ENCODE measurements at places on chromosomes 12 and 14. TPM values are rescaled to one million over a fixed set of nuclear protein-coding genes. Genes with fewer than 3 reads are reported as not detected.

Gene ZBTB39
- total RNA-seq, result 6.5 TPM

Gene BICDL1
- total RNA-seq, result 1.7 TPM

DNA sequence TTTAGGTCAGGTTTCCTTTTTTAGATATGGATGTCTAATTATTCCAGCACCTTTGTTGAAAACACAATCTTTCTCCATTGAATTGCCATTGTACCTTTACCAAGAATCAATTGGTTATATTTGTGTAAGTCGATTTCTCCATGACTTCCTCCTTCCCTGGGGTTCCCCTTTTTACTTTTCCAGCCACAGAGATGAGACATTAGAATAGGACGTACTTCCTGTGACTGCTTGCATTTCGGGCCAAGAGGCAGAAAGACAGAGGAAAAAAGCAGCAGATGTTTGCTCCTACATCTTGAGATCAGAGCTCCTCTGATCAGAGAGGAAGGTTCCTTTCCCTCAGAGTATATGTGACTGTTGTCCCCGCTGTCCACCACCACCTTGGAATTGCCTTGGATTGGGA lies 453.7 kb upstream of the RGS6 start:
- DNase-seq, result no peak

DNA sequence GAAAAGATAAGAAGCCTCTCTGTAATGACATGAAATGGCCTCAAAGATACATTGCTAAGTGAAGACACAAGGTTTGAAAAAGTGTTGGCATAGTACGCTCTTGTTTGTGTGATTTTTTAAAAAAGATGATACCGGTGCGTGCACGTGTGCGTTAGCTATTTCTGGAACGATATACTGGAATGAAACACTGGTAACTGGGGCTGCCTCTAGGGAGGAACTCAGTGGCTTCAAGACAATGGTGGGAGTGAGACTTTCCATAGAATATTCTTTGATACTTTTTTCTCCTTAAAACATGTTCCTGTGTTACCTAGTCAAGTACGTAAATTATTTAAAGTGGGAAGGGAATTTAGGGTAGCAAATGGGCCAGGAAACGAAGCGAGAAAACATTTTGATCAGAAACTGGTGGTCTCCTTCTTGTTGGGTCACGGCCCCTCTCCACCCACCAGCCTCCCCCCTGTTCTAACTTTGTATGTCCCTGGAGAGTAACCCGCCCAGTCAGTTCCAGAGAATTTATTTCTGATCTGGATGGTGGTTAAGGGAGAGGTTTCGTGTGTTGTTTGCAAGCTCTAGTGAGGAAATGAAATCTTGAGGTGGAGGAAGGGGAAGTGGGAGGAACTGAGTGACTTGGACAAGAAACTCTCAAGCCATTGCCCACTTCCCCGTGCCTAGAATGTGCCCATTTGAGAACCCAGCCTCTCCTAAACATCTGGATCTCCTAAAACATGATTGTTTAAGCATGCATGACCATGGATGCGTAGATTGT lies 6.6 kb downstream of the FGF6 start:
- DNase-seq, result no peak

DNA sequence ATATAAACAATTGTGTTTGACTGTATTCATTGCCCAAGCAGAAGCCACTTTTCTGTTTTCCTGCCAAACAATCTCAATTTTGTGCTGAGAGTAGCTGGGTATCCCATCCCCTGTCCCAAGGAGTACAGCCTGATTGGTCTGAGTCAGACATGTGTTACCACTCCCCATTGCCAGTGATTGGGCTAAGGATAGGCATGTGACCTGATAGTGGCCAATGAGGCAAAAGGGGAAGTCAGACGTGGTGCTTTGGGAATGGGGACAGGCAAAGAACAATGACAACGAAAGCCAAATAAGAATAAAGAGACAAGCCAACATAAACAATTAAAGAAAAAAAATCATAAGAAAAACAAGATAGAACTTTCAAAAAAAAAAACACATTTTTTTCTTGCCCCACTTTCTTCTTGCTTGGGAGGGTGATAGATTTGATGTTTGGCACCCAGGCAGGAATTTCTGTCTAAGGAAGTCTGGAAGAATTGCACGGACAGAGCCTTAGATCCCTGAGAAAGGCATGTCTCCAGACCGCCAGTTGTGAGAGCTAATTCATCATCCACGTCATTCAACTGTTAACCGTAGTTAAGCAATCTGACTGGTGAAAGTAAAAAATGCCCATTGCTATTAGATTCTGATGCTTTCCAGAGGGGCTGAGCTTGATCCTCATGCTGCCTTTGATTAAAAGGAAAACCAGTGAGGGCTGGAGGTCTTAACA lies 626.6 kb upstream of the TMEM132C start:
- DNase-seq, result no peak

- DNase-seq, result no peak
Measured at GRCh38 chr14:95993768-95994592, 45.2 kb upstream of the C14orf132 start.

DNA sequence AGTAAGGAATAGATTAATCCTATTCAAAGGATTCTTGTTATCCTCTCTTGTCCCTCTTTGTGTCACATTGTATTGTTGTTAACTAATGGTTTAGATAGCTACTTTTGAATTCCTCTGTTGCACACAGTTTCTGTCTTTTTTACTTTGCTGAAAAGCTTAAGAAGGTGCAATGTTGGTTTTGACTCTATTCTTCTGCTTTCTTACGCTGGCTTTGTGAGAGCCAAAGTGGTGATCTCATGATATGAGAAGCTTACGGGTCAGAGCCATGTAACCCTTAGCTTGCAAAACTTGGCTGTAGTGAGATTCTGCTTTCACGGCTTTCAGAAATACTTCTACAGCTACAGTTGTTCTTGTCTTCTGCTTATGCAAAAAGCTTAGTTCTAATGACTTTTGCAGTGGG lies 239.7 kb downstream of the TRHDE start:
- DNase-seq, result no peak

DNA sequence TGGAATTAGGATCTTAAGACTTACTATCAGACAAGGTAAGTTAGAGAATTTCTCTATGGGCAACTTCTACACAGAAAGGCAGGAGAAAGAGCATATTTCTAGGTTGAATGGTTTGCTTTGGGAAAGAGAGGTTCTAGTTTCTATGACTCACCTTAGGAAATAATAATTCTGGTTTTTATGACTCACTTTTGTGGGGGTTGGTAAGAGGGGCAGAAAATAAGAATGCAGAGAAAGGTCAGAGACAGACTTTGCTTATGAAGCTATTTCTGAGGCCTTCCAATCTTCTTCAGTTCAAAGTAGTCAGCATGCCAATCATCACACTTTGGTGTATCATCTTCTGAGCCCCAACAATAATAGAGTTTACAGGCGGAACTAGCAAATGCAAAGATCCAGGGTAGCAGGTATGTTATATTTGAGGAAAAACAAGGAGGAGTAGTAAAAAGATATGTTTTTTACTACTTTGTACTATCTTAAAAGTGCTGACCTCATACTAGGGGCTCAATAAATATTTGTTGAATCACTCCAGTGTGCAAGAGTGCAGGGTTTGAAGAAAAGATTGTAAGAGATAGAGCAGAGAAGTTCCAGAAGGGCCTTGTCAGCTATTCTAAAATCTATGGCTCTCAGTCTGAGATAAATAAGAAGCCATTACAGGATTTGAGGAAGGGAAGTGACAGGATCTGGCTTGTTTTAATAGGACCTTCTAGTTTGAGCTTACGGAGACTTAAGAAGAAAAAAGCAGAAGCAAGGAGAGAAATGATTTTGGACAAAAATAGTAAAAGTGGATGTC lies 56.7 kb upstream of the LRFN5 start:
- no peak for DNase-seq

DNA sequence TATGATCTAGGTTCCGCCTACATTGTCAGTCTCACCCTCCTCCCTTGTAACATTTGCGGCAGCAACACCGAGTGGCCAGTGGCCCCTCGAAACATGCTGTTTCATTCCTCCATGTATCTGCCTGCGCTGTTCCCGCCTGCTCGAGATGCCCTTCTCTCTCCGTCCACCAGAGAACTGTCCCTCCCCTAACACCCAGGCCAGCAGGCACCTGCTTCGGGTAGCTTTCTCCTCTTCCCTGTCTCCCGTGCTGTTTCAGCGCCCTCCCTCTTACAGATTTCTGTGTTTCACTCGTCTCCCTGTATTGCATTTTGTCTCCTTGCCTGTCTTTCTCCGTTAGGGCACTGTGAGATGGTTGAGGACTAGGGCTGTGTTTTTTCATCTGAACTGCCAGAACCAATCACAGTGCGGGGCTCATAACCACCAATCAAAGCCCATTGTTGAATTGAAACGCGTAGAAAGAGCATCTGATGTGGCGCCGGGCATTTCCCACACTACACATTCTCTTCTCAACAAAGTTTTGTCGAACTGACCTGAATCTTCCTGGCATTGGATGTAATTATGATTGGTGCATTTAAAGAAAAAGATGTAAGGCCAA lies 40.9 kb upstream of the ELK3 start:
- DNase-seq, result no peak

DNA sequence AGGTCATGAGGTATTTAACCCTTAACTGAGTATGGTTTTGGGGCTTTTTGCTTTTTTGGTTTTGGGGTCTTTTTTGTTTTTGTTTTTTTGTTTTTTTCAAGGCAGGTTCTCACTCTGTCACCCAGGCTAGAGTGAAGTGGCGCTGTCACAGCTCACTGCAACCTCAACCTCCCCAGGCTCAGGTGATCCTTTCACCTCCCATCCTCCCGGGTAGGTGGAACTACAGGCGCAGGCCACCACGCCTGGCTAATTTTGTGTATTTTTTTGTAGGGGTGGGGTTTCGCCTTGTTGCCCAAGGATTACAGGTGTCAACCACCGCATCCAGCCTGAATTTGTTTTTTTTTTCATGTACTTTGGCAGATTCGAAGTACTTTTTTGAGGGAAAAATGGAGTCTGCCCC lies 19.9 kb downstream of the RAP1B start:
- DNase-seq, result no peak

- DNase-seq, result no peak
Measured at GRCh38 chr12:93653712-93654111, 23.5 kb upstream of the CRADD start.

DNA sequence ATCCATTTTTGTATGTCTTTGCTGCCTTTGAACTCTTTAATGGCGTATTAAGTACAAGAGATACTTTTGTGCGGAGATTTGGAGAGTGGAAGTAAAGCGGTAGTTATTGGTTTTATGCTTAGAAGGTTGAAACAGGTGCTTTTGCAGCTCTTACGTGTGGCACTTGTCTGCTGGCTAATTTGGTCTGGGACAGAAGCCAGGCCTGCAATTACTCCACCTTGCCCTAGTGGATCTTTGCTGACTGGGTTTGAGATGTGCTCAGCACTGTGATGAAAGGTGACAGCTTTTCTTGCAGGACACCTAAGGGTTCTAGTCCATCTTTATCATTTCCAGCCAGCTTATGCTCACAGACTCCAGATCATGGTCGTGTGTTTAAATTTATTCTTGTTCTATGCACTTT lies 252.5 kb downstream of the RPL10L start:
- DNase-seq, result no peak

DNA sequence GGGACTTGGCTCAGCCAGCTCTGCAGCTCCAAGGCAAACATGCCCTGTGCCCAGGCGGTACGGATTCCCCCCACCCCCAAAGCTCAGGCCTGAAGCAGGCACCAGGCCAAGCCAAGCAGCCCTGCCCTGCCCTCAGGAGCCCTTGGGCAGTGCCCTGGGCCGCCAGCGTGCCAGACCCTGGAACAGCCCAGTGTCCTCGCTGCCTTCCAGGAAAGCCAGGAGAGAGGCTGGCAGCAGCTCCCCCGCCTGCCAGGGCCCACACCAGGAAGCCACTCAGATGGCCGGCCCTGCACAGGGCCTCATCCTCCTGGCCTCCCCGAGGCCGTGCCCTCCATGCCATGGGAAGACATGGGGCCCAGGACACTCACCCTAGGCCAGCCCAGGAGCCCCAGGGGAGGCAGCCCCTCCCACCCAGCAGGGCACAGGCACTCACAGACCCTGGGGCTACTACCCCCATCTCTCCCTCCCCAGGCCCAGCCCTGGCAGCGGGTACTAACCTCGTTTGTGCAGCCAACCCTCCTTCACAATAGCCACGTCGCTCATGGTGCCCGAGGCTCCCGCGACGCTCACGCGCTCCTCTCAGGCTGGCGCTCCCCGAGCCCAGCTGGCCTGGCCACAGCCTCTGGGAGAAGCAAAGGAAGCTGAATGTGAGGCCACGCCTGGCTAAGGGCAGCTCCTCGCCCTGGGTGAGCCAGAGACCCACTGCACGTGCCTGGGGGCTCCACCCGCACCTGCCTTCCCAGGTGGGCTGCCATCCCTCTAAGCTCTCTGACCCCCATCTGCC lies 3.3 kb downstream of the AKT1 start:
- DNase-seq, result no peak

DNA sequence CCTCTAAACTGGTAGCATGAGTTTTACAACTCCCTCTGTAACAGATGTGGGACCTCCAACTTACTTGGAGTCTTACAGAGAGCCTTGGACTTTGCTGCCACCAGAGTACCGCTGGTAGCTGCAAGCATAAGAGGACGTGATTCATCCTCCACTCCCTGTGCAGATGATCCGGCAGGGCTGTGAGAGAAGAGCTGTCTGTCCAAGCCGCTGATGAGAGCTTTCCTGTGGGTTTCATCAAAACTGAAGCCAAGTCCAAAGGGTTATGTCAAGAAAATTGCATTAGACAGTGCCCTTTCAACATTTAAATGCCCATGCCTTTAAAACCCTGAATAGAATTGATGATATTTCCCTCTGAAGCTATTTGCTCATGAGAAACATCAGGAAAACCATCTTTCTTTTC lies 85.8 kb downstream of the LLPH start:
- DNase-seq, result no peak

DNA sequence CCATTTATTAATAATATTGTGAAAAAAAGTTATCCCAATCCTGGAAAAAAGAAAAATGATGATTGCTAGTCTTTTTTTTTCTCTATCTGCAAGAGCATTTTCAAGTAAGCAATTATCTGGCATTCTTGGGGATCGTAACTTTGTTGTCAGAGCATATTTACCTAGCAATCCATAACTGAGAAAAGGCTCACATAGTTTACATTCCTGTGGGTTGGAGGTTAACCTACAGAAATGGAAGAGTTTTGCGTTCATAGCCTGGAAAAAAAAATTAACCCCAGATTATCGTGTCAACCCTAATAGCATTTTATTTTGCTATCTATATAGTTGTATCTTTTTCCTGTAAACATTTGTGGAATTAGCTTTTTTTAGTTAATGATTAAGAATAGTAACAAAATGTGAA lies 292.3 kb downstream of the DAD1 start:
- DNase-seq, result no peak

DNA sequence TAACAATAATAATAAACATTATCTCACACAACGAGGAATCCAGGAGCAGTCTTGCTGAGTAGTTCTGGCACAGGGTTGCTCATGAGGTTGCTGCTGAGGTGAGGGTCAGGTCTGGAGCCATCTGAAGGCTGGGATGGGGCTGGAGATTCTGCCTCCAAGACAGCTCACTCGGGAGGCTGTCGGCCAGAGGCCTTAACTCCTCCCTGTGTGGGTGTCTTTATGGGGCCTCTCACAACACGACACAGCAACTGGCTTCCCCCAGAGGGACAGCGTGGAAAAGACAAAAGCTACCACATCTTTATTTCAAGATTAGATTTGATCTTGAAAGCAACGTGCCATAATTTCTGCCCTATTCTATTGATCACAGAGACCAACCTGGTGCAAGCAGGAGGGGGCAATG lies 7.2 kb upstream of the CD4 start:
- no peak for DNase-seq

Data from aorta (tissue), 5 donors.